ENCODE measurements at places on chromosomes 7 and 10.

DNA sequence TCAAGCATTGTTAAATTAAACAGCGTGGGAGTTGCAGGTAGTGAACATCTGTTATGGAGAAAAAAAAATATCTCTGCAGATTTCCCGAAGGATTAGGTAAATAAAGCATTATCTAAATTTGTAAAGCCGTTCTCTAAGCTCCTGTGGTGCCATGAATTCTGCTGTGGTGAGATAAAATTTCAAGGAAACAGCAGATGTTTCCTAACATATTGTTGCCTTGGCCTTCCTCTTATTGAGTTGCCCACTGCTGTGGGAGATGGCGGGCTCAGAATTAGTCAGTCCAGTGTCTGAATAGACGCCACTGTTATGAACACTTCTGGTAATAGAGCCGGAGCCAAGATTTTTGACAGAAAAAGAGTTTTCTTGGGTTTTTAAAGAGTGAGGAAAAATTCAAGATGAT is 82.6 kb upstream of the ELMO1 start:
- DNase-seq: no peak

GRCh38 chr7:128352153-128352537 is 8.4 kb upstream of the RBM28 start:
- DNase-seq: no peak

GRCh38 chr10:20622531-20623211 is 274.4 kb downstream of the NEBL start:
- DNase-seq: no peak

DNA sequence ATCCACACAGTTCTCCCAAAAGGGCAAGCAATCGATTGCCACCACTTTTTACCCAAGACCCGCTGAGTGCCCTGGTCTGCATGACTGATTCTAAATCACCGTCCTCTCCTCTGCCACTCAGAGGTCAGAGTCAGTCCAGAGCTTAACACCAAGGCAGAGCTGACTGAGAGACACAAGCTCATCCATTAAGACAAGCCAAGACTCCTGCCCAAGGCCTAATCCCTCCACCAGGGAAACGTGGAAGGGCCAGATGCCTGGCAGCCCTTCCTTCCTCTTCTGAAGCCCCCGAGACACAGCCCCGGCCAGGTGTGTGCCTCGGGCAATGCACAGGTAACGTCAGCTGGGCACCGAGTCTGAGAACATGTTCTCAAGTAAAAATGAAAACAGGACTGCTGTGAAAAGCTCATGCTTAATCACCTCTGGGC is 51.7 kb downstream of the DIP2C start:
- no peak for DNase-seq

- DNase-seq: no peak
Measured at GRCh38 chr7:143992670-143993069, 7.5 kb upstream of the OR6B1 start.

Data from activated CD8-positive, alpha-beta memory T cell treated with anti-CD3 and anti-CD28 coated beads for 1 hour (primary cell).